Activated CD4-positive, alpha-beta T cell treated with anti-CD3 and anti-CD28 coated beads for 36 hours (primary cell): ENCODE measurements at places on chromosomes 1 and 21. TPM values are rescaled to one million over a fixed set of nuclear protein-coding genes. Genes with fewer than 3 reads are reported as not detected.

GRCh38 chr1:193634876-193635275 lies 448.5 kb upstream of the B3GALT2 start:
- DNase-seq = no peak

The RNU1-2 gene
- total RNA-seq = 1,573 TPM

DNA sequence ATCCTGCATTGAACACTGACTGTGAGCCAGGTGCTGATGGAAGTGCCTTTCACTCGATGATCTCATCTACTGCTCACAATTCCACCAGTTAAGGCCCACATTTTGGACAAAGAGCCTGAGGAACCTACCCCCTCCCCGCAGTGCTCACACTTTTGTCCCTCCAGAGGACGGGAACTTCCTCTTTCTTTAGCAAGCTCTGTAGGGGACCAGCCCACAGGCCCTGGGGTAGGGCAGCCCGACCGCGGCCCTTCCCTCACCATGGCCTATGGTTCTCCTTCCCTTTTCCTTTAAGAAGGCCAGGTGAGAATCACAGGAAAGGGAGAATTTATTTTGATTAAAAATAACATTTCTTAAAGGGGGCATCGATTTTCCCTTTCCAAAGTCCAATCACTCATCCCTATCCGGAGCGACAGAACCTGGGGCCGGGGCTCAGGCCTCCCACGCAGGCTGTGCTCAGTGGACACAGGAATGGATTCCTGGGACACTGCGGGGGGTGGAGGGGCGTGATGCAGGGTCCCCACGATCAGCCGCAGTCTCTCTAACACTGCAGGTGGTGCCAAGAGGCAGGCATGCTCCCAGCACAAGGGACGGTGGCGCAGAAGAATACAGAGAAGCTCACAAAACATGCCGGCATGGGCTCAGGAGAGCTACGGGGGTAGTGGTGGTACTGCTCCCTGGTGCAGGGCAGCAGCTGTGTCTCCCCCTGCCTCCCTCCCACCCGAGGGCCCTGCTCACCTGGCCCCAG lies 8.9 kb upstream of the KCNE1 start:
- DNase-seq = no peak

GRCh38 chr1:87636198-87636892 lies 307.7 kb downstream of the LMO4 start:
- DNase-seq = no peak

The UTS2 gene
- total RNA-seq = not detected

GRCh38 chr1:198657550-198658064 lies 18.8 kb downstream of the PTPRC start:
- DNase-seq = peak; percentile 55

The ELAPOR1 gene
- total RNA-seq = 7.1 TPM

GRCh38 chr1:204769997-204770396 lies 84.5 kb upstream of the LRRN2 start:
- no peak for DNase-seq
